GM10248 (cell line): ENCODE measurements at places on chromosomes 16 and 17.
A peak's percentile ranks its signal among the peaks of the same experiment; 100 is the strongest.

GRCh38 chr17:42456223-42457106, 2.2 kb upstream of the ATP6V0A1 start:
- DNase-seq, result peak; percentile 48

DNA sequence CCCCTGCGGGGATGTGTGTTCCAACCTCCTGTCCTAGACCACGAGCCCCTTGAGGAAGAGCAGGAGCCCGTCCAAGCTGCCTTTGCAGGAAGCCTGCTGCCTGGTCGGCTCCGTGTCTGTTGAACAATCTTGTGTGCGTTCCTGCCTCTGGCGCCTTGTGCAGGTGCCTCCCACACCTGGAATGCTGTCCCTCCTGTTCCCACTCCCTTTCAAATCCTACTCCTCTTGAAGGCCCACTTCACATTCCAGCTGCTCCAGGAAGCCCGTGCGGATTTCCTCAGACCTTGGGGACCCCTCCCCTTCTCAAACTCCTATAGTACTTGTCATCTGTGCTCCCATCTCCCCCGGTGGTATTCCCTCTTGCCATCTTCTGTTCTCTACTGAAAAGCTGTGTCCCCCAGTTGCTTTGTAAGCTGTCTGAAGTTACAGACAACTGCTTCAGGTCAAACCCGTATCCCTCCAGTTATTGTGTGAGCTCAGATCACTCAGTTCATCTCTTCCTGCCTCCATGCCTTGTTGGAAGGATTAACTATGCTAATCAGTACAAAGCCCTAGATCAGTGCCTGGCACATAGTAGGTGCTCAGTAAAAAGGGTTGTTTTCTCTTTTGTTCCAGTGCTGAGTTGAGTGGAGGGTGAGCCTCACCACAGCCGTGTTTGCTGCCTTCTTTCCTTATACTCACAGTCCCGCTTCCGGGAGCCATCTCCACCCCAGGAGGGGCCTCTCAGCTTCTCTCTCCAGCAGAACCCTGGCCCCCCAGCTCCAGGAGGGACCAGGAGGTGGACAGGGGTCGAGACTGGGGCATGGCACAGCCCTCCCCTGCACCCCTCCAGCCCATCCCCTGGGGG, 241.8 kb upstream of the CIBAR2 start:
- DNase-seq, result no peak

DNA sequence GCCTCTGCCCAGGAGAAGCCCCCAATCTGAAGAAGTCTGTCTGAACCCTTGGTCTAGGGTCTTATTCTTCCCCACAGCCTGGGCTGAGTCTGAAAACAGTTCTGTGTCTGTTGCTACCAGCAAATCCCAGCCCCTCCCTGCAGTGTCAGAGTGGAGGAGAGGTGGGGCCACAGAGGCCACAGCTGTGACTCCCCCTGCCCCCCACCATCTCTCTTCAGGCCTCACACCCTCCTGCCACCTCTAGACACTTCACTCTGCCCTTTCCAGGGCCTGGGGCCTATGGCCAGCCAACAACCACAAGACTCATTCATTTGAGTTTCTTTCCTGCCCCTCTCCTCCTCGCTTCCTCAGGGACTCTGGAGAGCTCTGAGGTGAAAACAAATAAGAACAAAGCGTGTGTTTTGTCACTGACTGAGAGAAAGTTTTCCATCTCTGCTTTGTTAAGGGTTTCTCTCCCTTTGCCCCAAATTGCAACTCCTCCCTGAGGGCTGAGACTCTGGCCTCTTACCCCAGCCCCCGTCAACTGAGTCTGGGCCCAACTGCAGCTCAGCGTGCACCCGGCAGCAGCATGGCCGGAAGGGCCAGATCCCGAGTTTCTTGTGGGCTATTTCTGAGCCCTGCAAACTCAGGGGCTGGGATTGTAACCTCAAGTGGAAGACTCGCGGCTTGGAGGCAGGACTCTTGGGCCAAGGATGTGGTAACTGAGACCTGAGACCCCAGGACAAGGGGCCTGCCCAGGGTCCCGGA, 13.2 kb downstream of the C17orf50 start:
- no peak for DNase-seq

- no peak for DNase-seq
Observed at GRCh38 chr16:77660311-77660710, 62.0 kb upstream of the NUDT7 start.

DNA sequence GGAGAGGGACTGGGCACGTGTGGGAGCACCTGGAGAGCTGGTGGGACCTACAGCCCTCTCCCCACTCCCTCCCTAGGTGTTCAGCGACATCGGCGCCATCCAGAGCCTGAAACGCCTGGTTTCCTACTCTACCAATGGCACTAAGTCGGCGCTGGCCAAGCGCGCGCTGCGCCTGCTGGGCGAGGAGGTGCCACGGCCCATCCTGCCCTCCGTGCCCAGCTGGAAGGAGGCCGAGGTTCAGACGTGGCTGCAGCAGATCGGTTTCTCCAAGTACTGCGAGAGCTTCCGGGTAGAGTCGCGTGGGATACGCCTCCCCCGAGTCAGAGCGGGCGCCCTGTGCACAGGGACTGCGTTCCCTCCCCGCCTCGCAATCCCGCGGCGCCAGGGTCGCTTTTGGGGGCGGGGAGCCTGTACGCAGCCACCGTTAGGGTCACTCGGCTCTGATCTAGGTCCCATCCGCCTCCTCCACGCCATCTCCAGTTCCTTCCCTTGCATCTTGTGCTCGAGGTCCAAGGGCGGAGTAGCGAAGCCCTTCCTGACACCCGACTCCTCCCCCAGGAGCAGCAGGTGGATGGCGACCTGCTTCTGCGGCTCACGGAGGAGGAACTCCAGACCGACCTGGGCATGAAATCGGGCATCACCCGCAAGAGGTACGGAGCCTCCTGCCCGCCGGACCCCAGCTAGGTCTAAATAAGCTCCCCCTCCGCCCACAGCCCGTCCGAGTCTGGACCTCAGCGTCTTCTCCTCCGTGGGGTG, 13.0 kb downstream of the SARM1 start:
- DNase-seq, result peak; percentile 80

- DNase-seq, result no peak
Observed at GRCh38 chr16:19020689-19021088, 37.0 kb downstream of the TMC7 start.

DNA sequence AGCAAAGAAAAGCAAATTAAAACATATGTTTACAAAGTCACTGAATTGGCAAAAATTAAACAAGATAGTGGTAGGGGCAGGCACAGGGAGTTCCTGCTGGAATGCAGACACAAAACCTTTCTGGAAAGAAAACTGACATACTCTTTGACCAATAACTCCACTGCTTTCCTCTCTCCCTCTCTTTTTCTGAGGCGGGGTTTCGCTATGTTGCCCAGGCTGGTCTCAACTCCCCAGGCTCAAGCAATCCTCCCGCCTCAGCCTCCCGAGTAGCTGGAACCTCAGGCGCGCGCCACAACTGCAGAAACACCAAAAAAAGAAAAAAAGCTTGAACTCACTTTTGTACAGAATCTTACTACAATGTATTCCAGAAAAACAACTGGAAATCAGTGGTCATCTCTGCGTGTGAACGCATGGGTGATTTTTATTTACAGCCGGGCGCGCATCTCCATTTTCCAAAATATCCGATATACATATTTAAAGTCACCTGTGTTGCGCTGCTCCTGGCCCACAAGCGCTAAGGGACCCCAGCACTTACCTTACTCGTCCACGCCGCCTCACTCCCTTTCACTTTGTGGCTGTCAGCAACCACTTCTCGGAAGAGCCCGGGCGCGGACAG, 480 bp downstream of the TXNL4B start:
- DNase-seq, result no peak
